CD8-positive, alpha-beta T cell (primary cell): ENCODE measurements at places on chromosomes 12 and 14. TPM values are rescaled to one million over a fixed set of nuclear protein-coding genes. Genes with fewer than 3 reads are reported as not detected.

- DNase-seq, result no peak
Observed at GRCh38 chr12:45959728-45960127, 30.6 kb downstream of the SCAF11 start.

DNA sequence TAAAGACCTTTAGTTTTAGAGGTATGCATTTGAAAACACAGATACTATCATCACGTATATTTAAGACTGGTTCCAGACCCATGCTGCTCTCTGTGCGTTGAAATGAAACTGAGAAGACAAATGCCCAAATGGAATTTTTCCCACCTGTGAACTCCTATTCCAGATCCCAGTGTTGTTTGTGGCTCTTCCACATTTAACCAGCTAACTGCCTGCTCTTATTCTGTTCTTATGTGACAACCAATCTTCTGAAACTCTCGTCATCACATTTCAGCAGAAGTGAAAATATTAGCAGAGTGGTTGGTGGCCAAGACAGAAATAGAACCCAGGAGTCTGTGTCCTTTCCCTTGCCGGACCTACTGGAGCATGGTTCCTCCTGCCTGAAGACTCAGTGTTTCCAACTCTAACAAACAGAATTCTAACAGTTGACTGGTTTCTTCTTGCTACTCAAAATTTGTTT lies 460.2 kb downstream of the RAD51B start:
- no peak for DNase-seq

DNA sequence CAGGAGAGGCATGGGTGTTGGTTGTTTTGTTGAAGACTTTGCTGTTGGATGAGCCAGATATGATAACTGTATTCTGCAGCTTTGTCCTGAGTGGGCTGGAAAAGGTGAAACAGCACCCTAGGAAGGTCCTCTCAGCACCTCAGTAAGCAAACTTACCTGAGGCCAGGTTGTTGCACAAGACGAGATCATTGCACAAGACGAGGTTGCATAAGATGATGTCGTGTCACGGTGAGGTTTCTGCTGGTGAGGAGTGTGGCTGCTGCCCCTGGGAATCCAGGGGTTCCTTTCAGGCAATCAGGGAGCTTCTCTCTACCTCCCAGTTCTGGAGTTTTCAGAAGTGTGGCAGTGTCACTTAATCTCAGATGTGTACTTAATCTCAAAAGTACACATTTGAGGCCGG lies 85.6 kb downstream of the GLT1D1 start:
- DNase-seq, result no peak

DNA sequence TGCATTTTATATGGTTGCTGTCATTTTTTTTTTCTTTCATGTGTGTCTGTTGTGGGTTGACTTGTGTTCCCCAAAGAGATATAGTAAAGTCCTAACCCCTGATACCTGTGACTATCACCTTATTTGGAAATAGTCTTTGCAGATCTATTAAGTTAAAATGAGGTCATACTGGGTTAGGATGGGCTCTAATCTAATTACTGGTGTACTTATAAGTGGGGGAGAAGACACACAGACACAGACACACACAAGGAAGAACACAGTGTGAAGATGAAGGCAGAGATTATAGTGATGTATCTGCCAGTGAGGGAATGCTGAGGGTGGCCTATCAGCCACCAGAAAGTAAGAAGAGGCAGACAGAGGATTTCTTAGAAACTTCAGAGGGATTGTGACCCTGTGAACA lies 318.4 kb upstream of the ATP2B1 start:
- no peak for DNase-seq

DNA sequence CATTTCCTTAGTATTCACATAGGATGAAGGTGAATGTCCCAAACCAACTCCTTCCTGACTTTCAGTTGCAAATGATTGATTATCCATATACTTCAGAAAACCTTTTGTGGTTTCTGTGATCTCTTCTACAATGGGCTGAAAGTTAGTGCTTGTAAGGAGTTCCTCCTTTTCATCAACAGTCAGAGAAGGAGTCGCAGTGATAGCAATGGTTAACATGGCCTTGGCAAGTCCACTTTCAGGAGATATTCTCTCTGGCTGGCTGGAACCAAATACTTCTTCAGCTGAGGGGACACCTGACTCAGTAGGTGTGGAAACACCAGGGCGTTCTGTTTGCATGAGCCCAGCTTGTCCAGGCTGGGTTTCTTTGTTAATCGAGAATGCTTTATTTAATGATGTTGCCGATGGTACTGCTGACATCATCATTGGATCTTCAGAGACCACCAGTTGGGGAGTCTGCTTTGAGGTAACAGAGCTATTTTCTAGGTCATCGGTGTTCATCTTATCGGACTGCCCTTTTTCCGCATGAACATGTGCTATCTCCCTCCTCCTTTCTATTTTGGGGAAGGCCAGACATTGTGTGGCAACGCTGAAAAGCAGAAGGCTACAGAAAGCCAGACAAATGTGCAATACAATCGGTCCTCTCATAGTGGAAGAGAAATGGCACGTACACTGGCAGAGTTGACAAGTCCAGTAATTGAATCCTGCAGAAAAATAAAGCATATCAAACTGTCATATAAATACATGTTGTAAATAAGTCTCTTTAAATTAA lies 13.1 kb downstream of the ARMH4 start:
- DNase-seq, result no peak

Gene LTBP2
- 0.81 TPM for total RNA-seq

GRCh38 chr12:92301356-92301755 lies 155.7 kb upstream of the BTG1 start:
- DNase-seq, result no peak

DNA sequence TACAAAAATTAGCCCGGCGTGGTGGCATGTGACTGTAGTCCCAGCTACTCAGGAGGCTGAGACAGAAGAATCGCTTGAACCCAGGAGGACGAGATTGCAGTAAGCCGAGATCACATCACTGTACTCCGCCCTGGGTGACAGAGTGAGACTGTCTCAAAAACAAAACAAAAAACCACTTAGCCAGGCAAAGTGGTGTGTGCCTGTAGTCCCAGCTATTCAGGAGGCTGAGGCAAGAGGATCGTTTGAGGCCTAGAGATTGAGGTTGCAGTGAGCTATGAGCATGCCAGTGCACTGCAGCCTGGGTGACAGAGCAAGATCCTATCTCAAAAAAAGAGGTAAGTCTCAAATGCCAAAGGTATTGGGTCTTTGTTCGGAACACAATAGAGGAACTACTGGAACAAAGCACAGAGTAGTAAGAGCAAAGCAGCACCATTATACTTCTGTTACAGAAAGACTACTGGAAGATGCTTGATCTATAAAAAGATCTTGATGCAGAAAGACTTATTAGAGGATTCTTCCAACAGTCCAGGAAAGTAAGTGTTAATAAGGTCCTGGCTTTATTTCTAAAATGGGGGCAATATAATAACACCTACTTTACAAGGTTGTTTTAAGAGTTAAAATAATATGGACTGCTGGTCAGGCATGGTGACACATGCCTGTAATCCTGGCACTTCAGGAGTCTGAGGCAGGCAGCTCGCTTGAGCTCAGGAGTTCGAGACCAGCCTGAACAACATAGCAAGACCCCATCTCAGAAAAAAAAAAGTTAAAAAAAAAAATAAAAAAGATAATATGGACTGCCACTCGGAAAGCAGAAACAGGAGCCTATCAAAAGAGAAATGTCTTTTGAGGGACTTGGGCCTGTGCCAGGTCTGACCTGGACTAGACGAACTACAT lies 29.9 kb downstream of the BTBD7 start:
- no peak for DNase-seq

DNA sequence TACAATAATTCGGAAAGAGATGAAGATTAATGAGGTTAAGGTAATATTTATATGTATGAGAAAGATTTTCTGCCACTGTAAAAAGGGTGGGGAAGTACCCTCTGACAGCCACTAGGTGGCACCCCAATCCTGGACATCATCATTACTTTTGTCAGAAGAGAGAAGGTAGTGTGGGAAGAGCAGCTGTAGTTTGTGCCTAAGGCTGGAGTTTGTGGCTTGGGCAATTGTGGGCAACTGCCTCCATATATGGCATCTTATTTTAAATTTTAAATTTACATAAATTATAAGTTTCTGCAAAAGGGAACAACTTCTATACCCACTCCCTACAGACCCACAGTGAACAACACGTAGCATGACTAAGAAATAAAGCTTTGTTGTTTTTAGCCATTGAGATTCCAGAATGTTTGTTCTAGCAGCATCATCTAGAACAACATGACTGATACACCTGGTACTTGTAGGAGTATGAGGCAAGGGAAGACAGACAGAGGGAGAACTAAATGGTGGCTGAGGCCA lies 34.4 kb upstream of the SYCP3 start:
- DNase-seq, result peak; percentile 53

Gene ZC2HC1C
- not detected for total RNA-seq

Gene PRB2
- total RNA-seq, result not detected

GRCh38 chr14:34460841-34461240 lies 1.2 kb downstream of the SPTSSA start:
- DNase-seq, result no peak

DNA sequence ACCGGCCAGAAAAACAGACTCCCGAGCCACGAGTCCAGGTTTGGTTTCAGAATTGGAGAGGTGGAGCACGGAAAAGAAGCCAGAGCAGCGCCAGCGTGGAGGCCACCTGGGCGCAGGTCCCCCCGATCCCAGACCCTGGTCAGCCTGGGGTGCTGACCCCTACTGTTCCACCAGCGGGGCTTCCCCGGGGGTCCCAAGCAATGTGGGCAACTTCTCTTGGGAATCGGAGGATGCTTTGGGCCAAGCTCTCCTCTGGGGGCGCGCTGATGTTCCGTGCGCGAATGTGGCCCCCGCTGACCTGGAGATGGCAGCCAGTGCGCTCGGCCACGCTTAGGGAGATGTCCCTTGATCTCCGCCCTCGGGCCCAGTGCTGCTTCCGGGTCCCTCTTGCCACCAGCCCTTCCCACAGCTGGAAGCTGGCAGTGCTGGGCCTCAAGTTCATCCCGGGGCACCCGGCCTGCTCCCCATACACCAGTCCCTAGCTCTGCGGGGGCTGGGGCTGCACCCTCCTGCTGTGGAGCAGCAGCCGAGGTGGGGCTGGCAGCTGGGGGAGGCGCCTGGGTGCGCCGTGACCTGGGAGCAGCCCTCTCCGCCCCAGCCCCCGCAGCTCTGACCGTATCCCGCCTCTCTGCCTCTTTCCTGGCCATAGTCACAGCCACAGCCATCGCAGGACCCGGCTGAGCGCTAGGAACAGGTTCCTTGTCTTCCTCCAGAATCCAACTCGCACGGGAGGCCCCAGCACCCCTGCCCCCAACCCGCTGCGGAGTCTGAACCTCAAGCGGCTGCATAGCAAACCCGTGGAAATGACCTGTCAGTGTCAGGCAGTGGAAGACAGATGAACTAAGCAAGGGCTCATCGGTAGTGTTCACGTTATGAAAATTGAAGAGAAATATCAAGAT lies 91.2 kb downstream of the RCOR1 start:
- DNase-seq, result no peak

GRCh38 chr14:56731187-56731586 lies 79.1 kb downstream of the OTX2 start:
- DNase-seq, result no peak

DNA sequence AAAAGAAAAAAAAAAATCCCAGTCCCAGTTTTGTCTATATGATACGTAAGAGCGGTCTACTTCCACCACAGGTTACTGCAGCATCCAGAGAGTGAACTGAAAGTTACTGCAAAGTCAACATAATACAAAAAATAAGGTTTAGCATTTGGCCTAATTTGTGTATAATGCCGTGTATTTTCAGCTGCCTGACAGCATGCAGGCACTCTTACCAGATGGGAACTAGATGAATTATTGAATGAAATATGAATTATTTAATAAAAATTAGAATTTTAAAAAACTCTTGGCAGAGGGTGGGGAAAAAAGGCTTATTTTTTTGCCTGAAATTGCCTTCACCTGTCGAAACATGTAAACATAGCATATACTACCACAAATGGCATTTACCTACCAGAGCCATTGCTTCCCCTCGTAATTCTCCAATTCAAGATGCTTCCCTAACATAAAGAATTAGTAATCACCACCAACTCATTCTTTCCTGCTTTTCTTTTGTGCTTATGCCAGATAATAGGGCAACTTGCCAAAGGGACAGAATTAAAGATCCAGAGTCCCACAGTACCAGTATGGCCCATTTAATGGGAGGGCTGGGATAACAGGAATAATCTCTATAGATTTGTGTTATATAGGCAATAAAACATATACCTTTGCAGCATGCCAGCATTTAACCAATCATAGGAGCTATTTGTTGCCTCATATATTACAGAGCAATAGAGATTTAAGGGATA lies 31.1 kb downstream of the ATF7 start:
- no peak for DNase-seq

GRCh38 chr12:104304261-104305009 lies 896 bp downstream of the EID3 start:
- DNase-seq, result no peak

- DNase-seq, result no peak
Observed at GRCh38 chr12:101777978-101778377, 38.7 kb upstream of the SYCP3 start.
